RWPE2 (cell line): ENCODE measurements at places on chromosomes 5 and 9.

GRCh38 chr5:180494510-180495181 is 467 bp downstream of the CNOT6 start:
- peak overlapping the region; percentile 71 for H3K27ac ChIP-seq
- H3K4me3 ChIP-seq: peak overlapping the region; percentile 90
- peak; percentile 70 for DNase-seq
- no peaks in the 10 kb centered on the region for H3K27me3 ChIP-seq
- peaks cover 32% of the 10 kb centered on the region for H3K4me1 ChIP-seq

GRCh38 chr9:83355729-83356151 is 182.5 kb downstream of the FRMD3 start:
- H3K4me3 ChIP-seq: no peak overlapping the region
- DNase-seq: no peak
- H3K36me3 ChIP-seq: no peaks in the 10 kb centered on the region
- H3K27me3 ChIP-seq: no peaks in the 10 kb centered on the region
- no peaks in the 10 kb centered on the region for H3K4me1 ChIP-seq
- no peak overlapping the region for H3K27ac ChIP-seq

DNA sequence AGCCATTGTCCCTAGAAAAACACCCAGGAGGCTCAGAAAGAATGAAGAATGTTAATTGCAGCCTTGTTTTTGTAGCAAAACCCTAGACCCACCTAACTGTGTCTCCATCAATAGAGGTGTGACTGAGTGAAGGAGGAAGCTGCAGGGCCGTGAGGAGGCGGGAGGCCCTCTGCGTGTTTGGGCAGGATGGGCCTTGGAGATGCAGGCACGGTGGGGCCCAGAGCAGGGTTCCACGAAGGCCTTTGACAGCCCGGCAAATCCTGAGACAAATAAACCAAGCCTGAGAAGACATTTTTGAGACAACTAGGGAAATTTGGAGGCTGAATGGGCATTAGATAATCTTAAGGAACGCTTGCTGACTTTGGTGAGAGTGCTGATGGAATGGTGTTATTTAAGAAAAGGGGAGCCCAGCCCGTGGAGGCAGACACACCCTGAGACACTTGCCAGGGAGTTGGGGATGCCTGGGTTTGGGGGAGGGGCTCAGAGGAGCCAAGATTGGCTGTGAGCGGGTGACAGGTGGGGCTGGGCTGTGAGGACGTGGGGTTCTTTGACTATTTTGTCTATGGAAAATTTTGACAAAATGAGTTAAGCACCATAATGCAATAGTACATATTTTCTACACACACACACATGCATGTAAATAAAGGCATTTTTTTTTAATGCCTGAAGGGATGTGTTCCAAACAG is 48.8 kb downstream of the BARX1 start:
- no peaks in the 10 kb centered on the region for H3K27me3 ChIP-seq
- H3K4me1 ChIP-seq: no peaks in the 10 kb centered on the region
- DNase-seq: no peak
- H3K27ac ChIP-seq: no peak overlapping the region
- no peak overlapping the region for H3K4me3 ChIP-seq

GRCh38 chr5:146072595-146072994 is 32.8 kb downstream of the PLAC8L1 start:
- no peaks in the 10 kb centered on the region for H3K36me3 ChIP-seq
- H3K27ac ChIP-seq: no peak overlapping the region
- no peaks in the 10 kb centered on the region for H3K27me3 ChIP-seq
- no peak for DNase-seq
- H3K4me1 ChIP-seq: peaks cover 6% of the 10 kb centered on the region

- peaks cover 10% of the 10 kb centered on the region for H3K4me1 ChIP-seq
- H3K27me3 ChIP-seq: no peaks in the 10 kb centered on the region
- no peak overlapping the region for H3K27ac ChIP-seq
- no peak overlapping the region for H3K4me3 ChIP-seq
- peak; percentile 57 for DNase-seq
Observed at GRCh38 chr5:1557114-1557873, 33.5 kb upstream of the LPCAT1 start.

DNA sequence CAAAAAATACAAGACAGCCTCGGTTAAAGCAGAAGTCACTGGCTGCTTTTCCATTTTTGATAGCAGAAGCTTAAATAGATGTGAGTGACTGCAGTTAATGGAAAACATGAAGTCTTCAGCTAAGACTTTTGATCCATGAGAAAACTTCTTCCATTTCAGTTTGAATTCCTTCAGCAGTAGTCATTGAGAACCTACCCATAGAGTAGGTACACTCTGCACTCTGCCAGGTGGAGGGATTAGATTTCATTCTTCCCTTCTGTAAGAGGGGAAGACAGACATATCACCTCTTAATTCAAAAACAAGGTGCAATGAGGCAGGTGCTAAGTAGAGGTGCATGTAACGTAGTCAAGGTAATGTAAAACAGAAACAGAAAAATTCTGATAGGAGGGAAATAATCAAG is 26.7 kb upstream of the XPA start:
- no peaks in the 10 kb centered on the region for H3K27me3 ChIP-seq
- no peaks in the 10 kb centered on the region for H3K36me3 ChIP-seq
- no peak overlapping the region for H3K4me3 ChIP-seq
- no peak overlapping the region for H3K27ac ChIP-seq
- H3K4me1 ChIP-seq: peaks cover 4% of the 10 kb centered on the region

GRCh38 chr5:90916947-90917800 is 358.6 kb downstream of the ADGRV1 start:
- no peak for DNase-seq
- no peaks in the 10 kb centered on the region for H3K4me1 ChIP-seq
- no peak overlapping the region for H3K27ac ChIP-seq
- H3K27me3 ChIP-seq: no peaks in the 10 kb centered on the region
